ENCODE measurements at places on chromosomes 16 and 17. TPM values are rescaled to one million over a fixed set of nuclear protein-coding genes. Genes with fewer than 3 reads are reported as not detected.

Gene CNTNAP1
- total RNA-seq: 6.7 TPM

Gene NUDT7
- total RNA-seq: 5.2 TPM

Gene EVI2B
- 4.9 TPM for total RNA-seq

Gene TEKT1
- not detected for total RNA-seq

Gene OTOP3
- total RNA-seq: 2.3 TPM

Gene C16orf89
- total RNA-seq: 17.1 TPM

Gene CISD3
- total RNA-seq: 11.2 TPM

Gene MYH2
- not detected for total RNA-seq

Gene DPEP3
- not detected for total RNA-seq

DNA sequence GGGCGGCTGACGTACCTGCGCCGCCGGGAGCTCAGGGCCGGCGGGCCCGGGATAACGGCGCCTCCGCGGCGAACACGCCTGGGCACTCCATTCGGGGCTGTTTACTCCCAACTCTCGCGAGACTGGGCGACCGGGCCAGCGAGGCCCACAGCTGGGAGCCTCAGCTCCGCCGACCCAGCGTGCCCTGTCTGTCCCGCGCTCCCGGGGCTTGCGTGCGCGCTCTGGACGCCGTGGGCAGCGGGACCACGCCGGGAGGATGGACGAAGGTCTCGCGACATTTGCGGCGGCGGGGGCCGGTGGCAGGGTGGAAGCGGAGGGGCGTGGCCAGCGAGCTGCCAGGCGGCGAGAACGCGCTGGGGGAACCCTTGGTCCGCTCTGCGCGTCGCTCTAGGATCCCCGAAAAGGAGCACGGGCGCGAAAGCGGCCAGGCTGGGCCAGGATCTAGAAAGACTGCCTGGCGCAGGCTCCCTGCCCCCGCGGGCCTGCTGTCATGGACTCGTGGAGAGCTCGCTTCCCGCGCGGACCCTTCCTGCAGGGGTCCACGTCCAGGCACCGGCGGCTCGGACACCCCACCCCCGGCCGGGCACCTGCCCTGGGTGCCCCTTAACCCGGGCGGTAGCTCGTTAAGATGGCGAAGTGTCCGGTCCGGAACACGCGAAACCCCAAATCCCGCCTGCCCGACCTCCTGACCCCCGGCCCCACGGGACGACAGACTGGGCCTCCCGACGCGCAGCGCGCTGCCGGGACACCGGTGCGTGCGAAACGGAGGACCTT is at the start of gene MBTPS1:
Gene MBTPS1 (minus strand): TSS at position 223 of the 774 bp plus-strand sequence. CDS start 15,159 bp downstream, outside the sequence.
- H3K4me1 ChIP-seq: peaks cover 24% of the 10 kb centered on the region
- peak; percentile 99 for DNase-seq
- peak within 1 kb of the TSS; percentile 89 for H3K4me3 ChIP-seq
- H3K36me3 ChIP-seq: no peaks in the 10 kb centered on the region

GRCh38 chr16:75228143-75228976 is 9.6 kb downstream of the CTRB1 start:
- no peaks in the 10 kb centered on the region for H3K27me3 ChIP-seq
- peak; percentile 78 for DNase-seq
- H3K4me3 ChIP-seq: no peak overlapping the region
- peaks cover 13% of the 10 kb centered on the region for H3K36me3 ChIP-seq

- no peaks in the 10 kb centered on the region for H3K36me3 ChIP-seq
- no peak for DNase-seq
- no peak overlapping the region for H3K4me3 ChIP-seq
- no peak overlapping the region for H3K27ac ChIP-seq
Observed at GRCh38 chr16:89002851-89003830, 26.1 kb upstream of the CBFA2T3 start.

- H3K4me3 ChIP-seq: no peak overlapping the region
- no peak overlapping the region for H3K27ac ChIP-seq
- no peaks in the 10 kb centered on the region for H3K36me3 ChIP-seq
- no peaks in the 10 kb centered on the region for H3K27me3 ChIP-seq
Observed at GRCh38 chr16:85370881-85371651, 242.1 kb upstream of the GSE1 start.

DNA sequence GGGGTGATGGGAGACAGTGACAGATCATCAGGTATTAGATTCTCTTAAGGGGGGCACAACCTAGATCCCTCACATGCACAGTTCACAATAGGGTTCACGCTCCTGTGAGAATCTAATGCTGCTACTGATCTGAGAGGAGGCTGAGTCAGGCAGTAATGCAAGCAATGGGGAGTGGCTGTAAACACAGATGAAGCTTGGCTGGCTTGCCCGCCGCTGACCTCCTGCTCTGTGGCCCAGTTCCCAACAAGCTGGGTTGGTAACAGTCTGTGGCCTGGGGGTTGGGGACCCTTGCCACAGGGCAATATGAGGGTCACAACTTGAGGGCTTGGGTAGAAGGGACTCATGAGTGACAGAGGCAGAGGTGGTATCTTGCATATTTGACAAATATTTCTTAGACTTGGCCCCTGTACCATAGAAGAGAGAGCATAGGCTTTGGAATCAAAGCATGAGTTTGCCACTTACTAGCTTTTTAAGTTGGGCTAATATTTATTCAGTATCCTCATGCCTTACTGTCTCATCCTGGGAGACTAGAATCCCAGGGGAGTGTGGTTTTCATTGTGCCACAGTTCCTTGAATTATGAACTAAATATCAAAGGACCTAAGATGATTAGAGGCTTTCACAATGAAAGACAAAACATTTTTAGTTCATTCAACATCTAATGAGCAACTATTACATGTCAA is 133.4 kb downstream of the SPACA3 start:
- no peaks in the 10 kb centered on the region for H3K4me1 ChIP-seq
- DNase-seq: no peak
- no peaks in the 10 kb centered on the region for H3K36me3 ChIP-seq
- no peak overlapping the region for H3K4me3 ChIP-seq

GRCh38 chr17:50439008-50439407 is 13.0 kb downstream of the ACSF2 start:
- peaks cover 39% of the 10 kb centered on the region for H3K4me1 ChIP-seq
- DNase-seq: no peak
- H3K27ac ChIP-seq: no peak overlapping the region
- H3K36me3 ChIP-seq: no peaks in the 10 kb centered on the region
- no peak overlapping the region for H3K4me3 ChIP-seq

GRCh38 chr16:56682703-56683397 is 580 bp downstream of the MT1X start:
- no peaks in the 10 kb centered on the region for H3K27me3 ChIP-seq
- DNase-seq: no peak
- peak overlapping the region; percentile 60 for H3K4me3 ChIP-seq
- no peaks in the 10 kb centered on the region for H3K36me3 ChIP-seq

- no peak overlapping the region for H3K4me3 ChIP-seq
- H3K36me3 ChIP-seq: no peaks in the 10 kb centered on the region
- DNase-seq: no peak
- H3K27me3 ChIP-seq: no peaks in the 10 kb centered on the region
Observed at GRCh38 chr17:61285526-61286320, 113.9 kb upstream of the TBX2 start.

DNA sequence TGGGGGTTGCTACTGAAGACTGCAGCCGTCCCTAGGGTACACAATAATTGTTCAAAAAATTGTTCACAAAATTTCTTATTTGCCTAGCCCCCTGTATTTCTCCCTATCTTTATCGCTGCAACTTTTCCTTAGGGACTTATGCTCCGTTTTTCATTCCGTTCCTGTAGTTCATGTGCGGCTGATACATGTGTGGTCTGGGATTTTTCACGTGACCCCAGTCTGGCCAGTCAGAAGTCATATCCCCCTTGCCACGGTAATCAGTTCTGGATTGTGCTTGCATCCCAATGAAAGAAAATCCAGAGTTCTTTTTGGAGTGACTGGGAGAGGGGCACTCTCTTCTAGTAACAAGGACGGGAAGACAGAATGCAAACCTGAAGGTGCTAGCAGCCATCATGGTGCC is 610.7 kb upstream of the C16orf82 start:
- H3K4me1 ChIP-seq: no peaks in the 10 kb centered on the region
- H3K36me3 ChIP-seq: no peaks in the 10 kb centered on the region
- H3K27ac ChIP-seq: no peak overlapping the region
- H3K4me3 ChIP-seq: no peak overlapping the region

DNA sequence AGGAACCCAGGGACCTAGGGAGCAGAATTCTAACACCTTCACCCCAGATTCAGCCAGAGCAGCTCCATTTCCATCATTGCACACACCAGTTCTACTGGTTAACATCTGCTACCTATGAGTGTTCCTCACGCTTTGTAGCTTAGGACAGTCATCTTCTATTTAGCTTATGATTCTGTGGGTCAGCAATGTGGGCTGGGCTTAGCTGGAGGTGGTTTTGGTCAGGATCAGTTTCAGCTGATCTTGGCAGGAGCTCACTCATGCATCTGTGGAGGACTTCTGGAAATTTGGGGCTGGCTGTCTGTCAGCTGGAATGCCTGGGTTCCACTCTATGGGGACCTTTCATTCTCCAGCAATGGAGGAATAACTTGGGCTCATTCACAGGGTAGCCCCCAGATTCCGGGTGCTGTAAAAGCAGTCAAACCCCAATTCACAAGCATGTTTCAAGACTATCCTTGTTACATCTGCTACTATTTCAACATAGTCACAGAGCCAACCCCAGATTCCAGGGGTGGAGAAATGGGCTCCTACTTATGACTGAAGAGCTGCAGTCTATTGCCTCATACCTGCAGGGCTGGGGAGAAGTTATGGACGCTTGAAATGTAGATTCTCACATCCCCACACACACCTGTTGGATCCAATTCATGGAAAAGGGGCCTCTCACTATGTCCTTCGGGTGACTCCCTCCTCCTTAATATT is 3.4 kb upstream of the HP start:
- H3K36me3 ChIP-seq: no peaks in the 10 kb centered on the region
- no peaks in the 10 kb centered on the region for H3K4me1 ChIP-seq

GRCh38 chr17:76343106-76343505 is 10.6 kb downstream of the PRPSAP1 start:
- DNase-seq: no peak
- no peaks in the 10 kb centered on the region for H3K4me1 ChIP-seq
- no peak overlapping the region for H3K27ac ChIP-seq
- no peaks in the 10 kb centered on the region for H3K27me3 ChIP-seq

DNA sequence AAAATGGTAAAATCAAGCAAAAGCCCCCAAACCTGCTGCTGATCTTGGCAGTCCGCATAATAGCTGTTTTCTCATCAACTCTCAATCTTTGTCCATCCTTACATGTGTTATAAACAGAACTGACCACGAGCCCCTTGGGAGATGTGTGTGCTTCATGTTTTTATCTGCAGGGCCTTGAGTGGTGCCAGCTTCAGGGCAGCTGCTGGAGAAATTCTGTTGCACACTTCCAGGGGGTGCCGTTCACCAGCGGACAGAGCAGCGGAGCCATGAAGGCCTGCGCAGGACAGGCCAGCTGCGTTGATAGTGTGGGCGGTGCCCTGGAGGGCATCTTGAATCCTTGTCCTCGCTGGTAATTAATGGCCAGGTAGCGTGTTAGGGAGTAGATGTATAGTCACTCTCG is 20.1 kb downstream of the MPRIP start:
- H3K4me3 ChIP-seq: no peak overlapping the region
- H3K27ac ChIP-seq: no peak overlapping the region
- no peaks in the 10 kb centered on the region for H3K27me3 ChIP-seq
- peaks cover 55% of the 10 kb centered on the region for H3K4me1 ChIP-seq

DNA sequence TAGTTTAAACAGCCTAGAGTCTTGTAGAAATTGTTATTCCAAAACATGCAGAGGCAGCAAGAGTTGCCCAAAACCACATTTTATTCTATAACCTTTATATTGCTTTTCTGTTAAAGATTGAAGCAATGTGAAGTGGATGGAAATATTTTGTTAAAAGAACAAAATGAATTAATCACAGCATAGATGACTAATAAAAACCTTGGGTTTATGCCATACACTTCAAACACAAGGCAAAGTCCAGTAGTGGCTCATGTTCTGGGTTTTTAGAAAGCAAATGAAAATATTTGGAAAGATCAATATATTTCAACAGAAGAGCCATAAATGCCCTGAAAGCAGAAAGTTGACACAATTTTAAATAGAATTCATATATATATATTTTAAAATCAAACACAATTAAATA is 36.7 kb upstream of the ULK2 start:
- no peak overlapping the region for H3K4me3 ChIP-seq
- no peak for DNase-seq
- no peak overlapping the region for H3K27ac ChIP-seq
- no peaks in the 10 kb centered on the region for H3K4me1 ChIP-seq

DNA sequence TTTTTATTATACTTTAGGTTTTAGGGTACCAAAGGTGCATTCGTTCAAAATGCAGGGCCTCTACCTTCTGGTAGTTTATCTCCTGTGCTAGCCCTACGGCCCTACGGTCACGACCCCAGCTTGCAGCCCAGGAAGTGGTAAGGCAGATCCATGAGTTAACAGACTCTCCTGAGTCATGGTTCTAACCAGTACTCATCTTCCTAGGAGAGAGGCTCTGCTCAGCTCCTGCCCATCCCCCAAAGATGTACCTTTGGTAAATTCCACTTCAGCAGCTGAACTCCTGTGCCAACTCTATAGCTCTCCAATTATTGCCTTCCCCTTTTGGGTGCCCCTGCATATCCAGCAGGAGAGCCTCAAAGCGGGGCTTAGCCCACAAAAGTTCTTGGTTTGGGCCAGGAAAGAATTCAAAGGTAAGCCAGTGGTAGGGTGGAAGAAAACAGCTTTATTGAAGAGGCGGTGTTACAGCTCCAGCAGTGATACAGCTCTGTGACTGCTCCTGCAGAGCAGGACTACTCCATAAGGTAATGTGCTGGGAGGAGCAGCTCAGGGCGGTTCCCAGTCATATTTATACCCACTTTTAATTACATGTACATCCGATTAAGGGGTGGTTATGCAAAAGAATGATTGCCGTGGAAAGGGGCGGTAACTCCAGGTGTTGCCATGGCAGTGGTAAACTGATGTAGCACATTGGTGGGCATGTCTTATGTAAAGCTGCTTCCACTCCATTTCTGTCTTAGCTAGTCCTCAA is 241.4 kb downstream of the PMP22 start:
- no peak overlapping the region for H3K4me3 ChIP-seq
- no peaks in the 10 kb centered on the region for H3K4me1 ChIP-seq
- no peak overlapping the region for H3K27ac ChIP-seq

GRCh38 chr17:30237296-30238002 is 2.0 kb upstream of the SLC6A4 start:
- H3K27ac ChIP-seq: no peak overlapping the region
- peaks cover 17% of the 10 kb centered on the region for H3K4me1 ChIP-seq
- no peaks in the 10 kb centered on the region for H3K36me3 ChIP-seq
- H3K27me3 ChIP-seq: no peaks in the 10 kb centered on the region
- DNase-seq: no peak

GRCh38 chr16:85417156-85417860 is 195.8 kb upstream of the GSE1 start:
- H3K27ac ChIP-seq: no peak overlapping the region
- H3K4me3 ChIP-seq: no peak overlapping the region
- peaks cover 25% of the 10 kb centered on the region for H3K4me1 ChIP-seq
- no peaks in the 10 kb centered on the region for H3K27me3 ChIP-seq

- peaks cover 52% of the 10 kb centered on the region for H3K4me1 ChIP-seq
- peak; percentile 97 for DNase-seq
- H3K27me3 ChIP-seq: no peaks in the 10 kb centered on the region
- peak overlapping the region; percentile 39 for H3K27ac ChIP-seq
- H3K4me3 ChIP-seq: no peak overlapping the region
Observed at GRCh38 chr16:11675561-11676511, 7.6 kb downstream of the SNN start.

All from body of pancreas (tissue), 4 donors.